ENCODE measurements at places on chromosomes 7 and 10.

DNA sequence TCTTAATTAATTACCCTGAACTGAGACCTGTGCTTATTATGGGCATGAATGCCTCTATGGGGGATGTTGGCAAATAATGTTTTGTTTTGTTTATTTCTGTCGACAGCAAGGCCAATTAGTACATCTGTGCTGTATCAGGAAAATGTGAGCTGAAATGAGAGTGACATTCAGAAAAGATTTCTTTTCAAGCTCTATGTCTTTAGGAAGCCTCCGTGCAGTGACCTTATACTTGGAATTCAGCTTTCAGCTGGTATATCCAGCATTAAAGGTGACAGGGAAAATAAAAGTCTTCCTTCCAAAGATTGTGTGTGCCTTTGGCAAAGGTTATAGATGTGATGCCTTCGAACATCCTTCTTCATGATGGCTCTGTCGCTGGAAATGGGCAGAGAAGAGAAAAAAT, 1061.1 kb downstream of the SORCS3 start:
- no peak for DNase-seq

DNA sequence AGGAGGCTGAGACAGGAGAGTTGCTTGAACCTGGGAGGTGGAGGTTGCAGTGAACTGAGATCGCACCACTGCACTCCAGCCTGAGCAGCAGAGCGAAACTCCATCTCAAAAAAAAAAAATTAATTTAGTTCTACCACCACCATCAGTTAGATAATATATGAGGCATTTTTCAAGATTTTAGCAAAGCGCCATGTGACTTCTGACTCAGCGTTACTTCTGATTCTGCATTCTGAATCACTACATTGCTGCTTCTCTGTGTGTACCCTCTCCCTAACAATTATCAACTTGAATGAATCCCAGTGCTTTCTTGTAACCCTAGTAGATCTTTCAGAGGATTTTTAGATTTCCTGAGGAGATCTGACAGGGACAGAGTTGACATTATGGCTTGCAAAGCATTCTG, 176.8 kb upstream of the SORCS1 start:
- DNase-seq = no peak

DNA sequence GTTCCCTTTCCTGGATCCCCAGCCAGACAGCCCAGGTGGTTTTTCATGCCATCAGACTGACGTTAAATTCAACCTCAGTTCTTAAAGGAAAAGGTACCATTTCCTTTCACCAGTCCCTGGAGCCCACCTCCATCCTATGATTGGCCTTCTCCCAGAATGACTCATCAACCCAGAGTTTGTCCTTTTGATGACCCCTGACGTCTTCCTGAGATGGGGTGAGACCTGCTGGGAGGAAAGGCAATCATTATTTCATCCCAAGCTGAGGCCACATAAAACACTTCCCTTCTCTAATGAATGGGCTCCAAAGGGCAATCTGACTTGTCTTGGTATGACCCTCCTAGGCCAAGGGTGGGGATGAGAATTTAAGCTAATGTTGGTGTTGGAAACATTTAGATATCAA, 750.7 kb downstream of the SUGCT start:
- DNase-seq = no peak

DNA sequence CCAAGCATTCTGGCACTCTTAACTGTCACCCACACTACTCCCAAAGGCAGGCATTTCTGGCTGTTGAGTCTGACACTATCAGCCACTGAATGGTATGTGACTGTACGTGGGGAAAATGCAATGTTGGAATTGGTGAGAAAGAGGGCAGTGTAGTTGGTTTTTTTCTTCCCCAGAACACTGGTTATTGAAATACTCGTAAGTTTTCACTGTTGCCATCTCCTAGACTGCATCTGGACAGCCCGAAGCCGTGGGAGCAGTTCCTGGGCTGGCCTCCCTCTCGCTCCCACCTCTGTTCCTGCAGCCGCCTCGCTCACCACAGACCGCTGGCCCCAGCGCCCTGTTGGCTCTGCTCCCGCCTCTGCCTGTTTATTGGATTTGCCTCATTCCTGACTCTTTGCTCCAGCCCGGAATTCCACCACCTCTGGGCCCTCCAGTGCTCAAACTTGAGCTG, 5.7 kb downstream of the PLCE1 start:
- no peak for DNase-seq

- DNase-seq = peak; percentile 61
Observed at GRCh38 chr10:104327745-104328645, 10.3 kb downstream of the ITPRIP start.

GRCh38 chr10:120005207-120006201, 113.0 kb downstream of the SEC23IP start:
- no peak for DNase-seq

DNA sequence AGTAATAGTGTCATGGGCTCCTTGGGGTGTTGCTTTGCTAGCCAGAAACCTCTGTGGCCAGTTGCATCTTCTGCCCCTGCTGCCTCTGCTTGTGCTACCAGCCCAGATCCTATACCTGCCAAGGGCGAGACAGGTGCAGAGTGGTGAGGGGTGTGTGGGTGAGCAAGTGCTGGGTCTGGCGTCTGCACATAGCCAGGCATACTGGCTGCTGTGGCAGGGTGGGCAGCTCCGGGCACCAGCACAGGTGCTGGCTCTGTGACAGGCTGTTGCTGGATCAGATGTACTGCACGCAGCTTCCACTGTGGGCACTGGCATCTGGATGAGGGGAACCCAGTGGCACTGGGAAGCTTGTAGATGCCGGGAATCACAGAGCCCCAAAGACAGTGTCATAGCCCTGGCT, 148.4 kb downstream of the NXPH1 start:
- DNase-seq = no peak

- peak; percentile 84 for DNase-seq
Observed at GRCh38 chr7:152341039-152341913, 94.5 kb downstream of the KMT2C start.

DNA sequence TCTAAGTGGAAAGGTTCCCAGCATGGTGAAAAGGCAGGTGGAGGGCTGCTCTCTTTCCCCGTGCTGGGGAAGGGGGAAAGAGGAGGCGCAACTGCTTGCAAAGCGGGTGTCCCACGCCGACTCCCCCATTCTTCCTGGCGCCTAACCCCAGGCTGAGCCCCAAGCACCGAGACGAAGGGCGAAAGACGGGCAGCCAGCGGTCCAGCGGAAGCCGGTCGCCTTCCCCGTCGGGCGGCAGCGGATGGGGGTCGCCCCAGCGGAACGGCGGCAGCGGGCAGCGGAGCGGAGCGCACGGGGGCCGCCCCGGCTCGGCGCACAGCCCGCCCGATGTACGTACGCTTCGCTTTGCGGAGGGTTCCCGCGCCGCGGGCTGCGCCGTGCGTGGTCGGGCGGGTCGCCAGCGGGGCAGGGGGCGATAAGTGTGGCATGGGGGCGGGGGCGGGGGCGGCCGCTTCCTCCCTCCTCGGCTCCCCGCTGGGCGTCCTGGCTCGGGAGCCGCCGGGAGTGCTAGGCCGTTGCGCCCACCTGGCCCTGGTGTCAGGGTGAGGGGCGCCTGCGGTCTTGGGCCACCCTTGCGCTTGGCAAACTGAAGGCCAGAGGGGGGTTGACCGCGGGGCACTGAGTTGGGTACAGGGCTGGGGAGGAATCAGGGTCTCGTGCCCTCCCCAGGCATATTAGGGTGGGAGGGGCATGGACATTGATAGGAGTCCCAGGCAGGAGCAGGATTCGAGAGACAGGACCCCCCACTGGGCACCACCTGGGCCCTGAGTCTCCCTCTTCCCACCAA, 35.2 kb upstream of the HSPB1 start:
- no peak for DNase-seq

GRCh38 chr10:88116971-88117626, 253.7 kb downstream of the PTEN start:
- DNase-seq = no peak

DNA sequence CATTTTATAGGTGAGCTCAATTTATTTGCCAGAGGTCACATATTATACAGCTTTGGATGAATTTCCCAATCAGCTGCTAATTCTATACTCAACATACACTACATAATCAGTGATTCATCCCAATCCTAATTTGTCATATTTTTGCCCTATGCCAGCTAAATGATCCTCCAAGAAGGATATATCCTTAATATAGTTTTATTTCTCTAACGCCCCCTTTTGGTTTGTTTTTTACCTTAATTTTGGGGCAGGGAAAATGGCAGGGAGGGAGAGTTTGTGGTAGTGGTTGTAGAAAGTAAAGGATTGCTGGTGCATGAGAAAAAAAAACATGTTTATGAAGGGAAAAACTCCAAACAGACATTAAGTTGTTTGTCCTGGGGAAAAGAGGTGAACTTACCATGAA, 31.9 kb downstream of the WASL start:
- no peak for DNase-seq

DNA sequence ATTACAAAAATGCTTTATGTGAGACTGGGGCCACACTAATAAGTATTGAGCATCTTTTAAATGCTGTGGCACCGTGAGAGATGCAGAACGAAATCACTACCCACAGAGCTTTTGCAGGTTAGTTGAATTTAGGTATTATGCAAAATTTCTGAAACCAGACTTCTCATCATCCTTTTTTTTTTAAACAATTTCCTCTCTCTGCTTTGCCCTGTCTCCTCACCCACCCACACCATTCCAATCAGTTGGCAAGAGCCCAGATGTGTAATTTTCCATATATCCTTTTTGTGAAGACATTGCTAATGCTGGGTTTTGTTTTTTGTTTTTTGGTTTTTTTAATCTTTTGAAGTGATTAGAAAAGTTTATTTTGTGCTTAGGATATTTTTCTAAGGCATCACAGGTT, 1.1 kb downstream of the YAE1 start:
- no peak for DNase-seq

Data from pons (tissue), 1 donor.